Gastroesophageal sphincter (tissue), 4 donors: ENCODE measurements at places on chromosomes 6 and 20. TPM values are rescaled to one million over a fixed set of nuclear protein-coding genes. Genes with fewer than 3 reads are reported as not detected.

DNA sequence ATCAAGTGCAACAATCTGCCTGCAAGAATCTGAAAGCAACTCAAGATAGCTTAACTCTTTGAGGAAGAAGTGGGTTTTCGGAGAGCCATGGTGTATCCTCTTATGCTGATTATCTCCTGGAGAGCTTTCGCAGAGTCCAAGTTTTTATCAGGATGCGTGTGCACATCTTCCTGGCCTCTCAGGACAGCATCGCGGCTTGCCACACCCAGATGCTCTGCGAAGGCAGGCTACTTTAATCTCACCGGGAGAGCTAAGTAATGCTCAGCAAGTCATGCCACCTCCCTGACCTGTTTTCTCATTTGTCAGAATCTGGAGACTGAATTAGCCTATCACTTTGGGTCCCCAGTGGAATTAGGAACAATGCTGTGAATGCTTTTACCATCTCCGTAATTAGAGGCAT is 52.9 kb downstream of the TTI1 start:
- ATAC-seq = no peak

GRCh38 chr6:79215213-79215824 is 19.2 kb downstream of the HMGN3 start:
- no peak for ATAC-seq

- peak; percentile 93 for ATAC-seq
Measured at GRCh38 chr6:36642913-36643817, 35.3 kb upstream of the CDKN1A start.

- no peak for ATAC-seq
Measured at GRCh38 chr6:29809249-29809648, 18.4 kb upstream of the HLA-G start.

DNA sequence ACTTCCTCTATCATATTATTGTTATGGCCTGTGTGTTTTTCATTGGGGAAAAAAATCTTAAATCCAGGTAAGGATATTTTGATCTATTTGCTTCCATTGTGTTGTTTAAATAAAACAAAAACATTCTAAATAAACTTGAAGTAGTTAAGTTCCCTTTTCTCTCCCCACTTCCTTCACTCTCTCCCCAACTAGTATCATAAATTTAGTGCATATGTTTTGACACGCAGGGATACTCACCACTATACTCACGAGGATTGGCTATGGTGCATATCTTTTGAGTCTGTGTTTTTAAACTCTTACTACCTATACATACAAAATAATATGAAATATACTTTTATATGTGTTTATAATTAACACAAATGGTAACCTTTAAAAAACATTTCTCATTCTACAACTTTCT is 5.2 kb downstream of the TTLL9 start:
- no peak for ATAC-seq

GRCh38 chr6:30615958-30616810 is 859 bp downstream of the PPP1R10 start:
- ATAC-seq = no peak

DNA sequence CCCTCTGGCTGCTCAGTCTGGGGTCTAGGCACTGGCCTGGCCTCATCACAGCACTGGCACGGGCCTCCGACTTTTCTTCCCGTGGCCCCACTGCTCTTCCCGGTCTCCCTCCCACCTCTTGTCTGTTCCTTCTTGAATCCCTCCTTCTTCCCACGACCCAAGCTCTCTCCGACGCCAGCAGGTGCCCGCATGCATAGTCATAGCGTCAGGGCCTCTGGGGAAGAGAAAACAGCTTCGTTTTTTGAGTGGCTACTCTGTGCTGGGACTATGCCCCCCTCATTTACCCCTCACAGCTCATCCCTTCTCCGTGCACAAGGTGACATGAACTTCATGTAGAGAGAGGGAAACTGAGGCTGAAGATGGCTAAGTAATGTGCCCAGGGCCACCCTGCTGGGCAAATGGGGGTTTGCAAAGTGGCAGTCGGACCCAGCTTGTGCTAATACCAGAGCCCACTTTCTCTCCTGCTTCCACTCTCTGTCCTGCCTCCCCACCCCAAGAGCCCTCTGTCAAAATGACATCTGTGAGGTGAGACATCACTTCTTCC is 59.2 kb downstream of the SYNJ2 start:
- peak; percentile 10 for ATAC-seq

DNA sequence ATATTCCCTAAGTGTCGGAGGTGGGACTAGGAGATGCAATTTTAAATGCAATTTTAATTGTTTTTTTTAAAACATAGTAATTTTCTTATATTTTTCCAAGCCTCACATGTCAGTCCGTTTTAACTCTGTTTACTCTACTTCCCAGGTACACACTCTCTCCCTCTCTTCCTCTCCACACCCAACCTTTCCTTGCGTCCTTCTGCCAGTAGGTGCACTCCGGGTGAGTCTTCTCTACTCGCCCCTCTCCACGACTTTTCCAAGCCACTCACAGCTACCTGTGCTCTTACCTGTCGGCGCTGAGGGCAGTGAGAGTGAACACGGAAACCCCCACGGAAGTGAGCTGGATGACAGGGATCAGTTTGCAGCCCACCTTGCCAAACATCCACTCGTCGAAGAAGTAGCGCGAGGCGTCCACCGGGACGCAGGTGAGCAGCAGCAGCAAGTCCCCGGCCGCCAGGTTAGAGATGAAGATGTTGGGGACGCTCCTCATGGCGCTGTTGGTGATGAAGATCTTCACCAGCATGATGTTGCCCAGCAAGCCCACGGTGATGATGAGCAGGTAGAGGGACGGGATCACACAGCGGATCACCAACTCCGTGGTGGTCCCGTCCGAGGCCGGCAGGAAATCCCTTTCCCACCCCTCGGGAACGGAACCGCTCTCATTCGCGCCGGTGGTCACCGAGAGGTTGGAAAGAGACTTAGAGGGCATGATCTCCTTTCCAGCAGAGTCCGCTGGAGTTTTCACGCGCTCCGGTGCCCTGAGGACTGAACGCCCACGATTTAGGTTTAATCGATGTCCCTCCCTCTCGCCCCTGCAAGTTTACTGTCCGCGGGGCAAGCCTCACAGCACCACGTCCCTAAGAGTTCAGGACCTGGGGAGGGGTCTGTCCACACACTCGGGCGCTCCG is 44.5 kb upstream of the GJE1 start:
- no peak for ATAC-seq

DNA sequence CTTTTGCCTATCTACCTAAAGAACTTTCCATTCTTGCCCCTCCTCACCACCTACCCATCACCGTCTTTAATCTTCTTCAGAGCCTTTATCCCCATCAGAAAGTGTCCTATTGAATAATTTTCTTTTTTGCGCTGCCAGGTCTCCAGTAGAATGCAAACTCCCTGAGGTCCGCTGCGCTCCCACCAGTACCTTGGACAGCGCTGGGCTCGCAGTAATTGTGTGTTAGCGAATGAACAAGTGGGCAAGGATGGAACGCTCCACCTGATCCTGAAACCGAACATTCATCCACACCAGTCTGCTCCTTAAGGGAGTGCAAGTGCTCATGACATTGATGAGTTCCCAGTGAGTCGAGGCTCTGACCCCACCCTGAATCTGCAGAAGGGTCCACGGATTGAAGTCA is 391.2 kb downstream of the CDH26 start:
- no peak for ATAC-seq

GRCh38 chr6:28354688-28355554 is 5.2 kb downstream of the ZKSCAN3 start:
- no peak for ATAC-seq

GRCh38 chr6:149136913-149137286 is 180.6 kb upstream of the TAB2 start:
- ATAC-seq = no peak

DNA sequence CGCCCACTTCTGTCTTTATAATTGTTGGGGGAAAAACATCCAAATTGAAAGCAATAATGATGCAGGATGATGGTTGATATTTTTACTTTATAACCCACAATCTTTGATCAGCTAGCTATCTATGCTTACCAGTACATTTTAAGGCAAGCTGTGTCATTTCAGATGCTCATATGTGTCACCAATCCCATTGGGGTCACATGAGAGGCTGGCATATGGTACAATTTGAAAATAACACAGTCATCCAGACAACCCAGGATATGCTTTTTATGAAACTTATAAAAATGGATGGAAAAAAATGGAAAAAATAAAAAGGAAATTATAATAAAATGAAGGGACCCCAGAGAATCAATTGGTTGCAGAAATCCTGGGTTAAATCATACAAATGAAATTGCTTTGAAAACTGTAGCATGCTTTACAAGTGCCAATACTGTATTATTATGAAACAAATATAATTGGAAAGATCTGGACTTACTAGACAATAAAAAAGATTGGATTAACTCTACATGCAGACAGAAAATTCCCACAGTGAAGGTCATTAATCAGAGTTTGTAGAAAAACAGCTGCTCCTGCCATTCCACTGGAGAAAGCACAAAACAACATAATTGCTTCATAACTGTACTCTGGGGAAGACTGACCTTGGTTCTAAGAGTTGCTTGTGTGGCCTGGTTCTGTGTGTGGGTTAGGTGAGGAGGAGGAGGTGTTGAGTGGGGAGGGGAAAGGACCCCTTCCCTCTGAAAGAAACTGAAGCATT is 13.3 kb upstream of the PRIM2 start:
- ATAC-seq = peak; percentile 65

DNA sequence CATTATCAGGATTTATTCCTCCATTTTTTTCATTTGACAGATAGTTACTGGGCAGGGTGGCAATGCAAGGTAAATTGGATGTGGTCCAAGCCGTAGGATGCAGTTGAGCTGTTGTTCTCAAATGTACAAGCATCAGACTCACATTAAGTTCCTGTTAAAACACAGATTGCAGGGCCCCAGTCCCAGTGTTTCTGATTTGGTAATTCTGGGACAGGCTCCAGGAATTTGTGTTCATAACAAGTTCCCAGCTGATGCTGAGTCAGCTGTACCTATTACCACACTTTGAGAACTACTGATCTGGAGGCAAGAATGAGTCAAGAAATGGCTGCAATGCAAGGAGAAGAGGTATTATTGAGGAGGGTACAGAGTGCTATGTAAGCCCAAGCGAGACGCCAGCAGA is 11.7 kb downstream of the TMEM244 start:
- no peak for ATAC-seq

- ATAC-seq = no peak
Measured at GRCh38 chr6:32882879-32883250, 28.9 kb downstream of the PSMB9 start.

DNA sequence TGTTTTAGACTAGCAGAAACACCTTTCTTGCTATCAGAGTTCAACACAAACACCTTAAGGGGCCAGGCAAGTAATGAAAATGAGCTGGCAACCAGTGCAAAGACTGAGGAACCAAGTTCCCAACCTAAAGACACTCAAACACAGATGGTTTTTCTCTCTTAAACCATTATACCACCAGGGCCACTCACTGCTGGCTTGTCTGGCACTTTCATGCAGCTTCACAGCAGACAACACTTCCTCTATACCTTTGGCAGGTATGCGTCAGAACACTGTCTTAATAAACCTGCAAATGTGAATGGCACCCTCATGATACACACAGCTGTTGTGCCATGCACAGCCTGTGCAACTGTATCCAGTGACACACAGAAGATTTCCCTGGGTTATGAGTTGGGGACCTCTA is 41.6 kb downstream of the NFATC2 start:
- no peak for ATAC-seq

- no peak for ATAC-seq
Measured at GRCh38 chr20:53672484-53673129, 79.0 kb upstream of the ZNF217 start.

GRCh38 chr20:3767110-3767426 is 485 bp downstream of the ADISSP start:
- ATAC-seq = no peak

DNA sequence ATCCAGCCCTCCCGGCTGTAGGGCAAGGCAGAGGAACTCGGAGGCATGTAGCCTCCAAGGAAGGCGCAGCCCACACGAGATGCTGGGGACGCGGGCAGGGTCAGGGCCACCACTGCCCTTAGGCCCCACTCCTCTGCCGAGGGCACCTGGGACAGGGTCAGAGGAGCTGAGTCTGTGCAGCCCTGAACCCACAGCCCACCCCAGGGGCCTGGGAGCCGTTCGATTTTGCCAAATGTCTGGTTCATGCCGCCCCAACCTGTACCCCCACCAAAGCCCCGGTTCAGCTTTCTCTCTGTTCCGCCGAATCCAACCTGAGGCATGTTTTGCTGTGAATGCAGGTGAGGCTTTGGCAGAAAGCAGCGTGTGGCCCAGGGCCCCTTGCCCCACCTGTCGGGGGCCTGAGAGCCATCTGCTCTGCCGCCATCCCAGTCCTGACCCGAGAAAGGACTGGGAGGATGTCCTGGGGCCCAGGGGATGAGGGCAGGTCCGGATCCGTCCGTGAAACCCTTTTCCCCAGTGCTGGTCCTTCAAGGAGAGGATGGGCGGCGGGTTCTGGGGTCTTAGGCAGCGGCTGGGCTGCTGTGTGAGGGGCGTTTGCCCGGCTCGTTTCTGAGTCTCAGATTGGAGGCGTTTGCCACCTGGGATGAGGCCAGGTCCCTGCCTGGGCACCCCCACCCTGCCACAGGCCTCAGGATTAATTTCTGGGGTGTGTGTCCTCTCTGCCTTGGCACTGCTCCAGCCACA is 79.3 kb upstream of the GATA5 start:
- no peak for ATAC-seq

DNA sequence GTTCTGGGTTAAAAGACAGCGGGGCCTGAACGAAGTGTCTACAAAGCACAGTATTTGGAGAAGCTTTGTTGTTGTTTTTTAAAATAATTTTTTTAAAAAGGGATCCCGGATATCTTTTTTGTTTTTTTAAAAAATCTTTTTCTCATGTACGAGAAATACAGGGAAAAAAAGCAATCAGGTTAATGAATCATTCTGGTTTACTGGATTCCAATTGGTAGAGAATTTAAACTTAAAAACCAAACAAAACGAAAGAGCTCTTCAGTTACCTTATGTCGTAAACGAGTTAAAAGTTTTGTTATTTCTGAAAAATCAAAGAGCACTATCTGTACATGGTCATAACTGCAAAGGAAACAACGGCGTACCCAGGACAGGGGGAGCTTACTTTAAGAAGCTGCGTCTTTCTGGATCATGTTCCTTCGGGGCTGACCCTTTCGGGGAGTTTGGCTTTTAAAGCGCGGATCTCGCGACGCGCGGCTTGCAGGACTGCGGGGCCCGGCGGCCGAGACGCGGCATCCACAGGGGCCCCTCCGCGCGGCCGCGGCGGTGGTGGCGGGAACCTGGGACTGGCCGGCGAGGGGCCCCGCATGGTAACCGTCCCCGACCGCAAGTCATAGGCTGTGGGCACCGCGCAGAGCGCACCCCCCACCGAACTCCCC is 927 bp downstream of the IL20RA start:
- peak; percentile 72 for ATAC-seq

The RCAN2 gene
- 76.5 TPM for total RNA-seq

The VGLL2 gene
- not detected for total RNA-seq

The IGF2R gene
- total RNA-seq = 53.5 TPM

The SALL4 gene
- total RNA-seq = not detected

The TGM3 gene
- total RNA-seq = 5.8 TPM

The BHLHE23 gene
- not detected for total RNA-seq

The LY6G6F gene
- total RNA-seq = not detected

The TPX2 gene
- 0.85 TPM for total RNA-seq

The CRISP2 gene
- total RNA-seq = not detected

The MAP3K5 gene
- total RNA-seq = 24.1 TPM

The KCNK5 gene
- total RNA-seq = 7.8 TPM
